ENCODE measurements at places on chromosomes 7 and 10.
A peak's percentile ranks its signal among the peaks of the same experiment; 100 is the strongest.

DNA sequence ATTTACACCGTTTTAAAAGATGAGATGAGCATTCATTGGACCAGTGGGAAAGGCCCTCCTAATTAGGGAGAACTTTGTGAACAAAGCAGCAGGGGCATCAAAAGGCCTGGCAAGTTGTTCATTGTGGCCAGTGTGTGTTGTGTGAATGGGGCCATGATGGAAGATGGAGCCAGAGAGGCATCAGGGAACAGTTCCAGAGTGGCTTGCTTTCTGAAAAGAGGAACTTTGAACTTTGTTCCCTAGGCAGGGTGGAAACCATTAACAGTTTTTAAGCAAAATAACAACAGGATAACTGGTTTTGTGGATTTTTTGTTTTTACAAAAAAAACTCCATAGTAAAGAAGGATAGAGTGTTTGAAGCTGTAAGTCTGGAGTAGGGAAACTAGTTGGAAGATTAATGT is 12.5 kb downstream of the SUV39H2 start:
- no peak for DNase-seq

- peak; percentile 39 for DNase-seq
Observed at GRCh38 chr10:99548041-99548530, 15.3 kb downstream of the NKX2-3 start.

DNA sequence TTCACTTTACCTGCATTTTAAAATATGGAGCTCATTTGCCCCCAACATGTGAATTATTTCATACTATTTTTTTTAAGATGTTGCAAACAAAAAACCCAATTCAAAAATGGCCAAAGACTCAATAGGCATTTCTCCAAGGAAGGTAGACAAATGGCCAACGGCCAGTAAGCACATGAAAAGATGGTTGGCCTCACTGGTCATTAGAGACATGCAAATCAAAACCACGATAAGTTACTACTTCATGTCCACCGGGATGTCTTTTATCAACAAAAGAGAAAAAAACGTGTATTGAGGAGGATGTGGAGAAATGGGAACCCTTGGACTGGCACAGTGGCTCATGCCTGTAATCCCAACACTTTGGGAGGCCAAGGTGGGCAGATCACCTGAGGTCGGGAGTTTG is 3.4 kb upstream of the CTBP2 start:
- DNase-seq = no peak

DNA sequence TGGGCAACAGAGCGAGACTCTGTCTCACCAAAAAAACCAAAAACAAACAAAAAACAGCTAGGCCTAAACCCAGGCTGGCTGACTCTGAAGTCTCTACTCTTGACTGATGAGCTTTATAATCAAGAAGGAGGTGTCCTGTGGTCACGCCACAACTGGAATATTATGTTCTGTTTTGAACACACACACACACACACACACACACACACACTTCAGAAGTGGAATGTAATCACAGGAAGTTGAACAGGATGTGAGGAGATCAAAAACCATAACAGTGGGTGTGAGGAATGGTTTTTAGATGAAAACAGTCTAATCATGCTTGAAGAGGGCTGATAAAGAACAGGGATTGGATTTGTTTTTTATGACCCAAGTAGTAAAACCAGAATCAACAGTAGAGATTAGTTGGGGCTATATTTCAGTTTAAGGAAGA is 51.1 kb upstream of the IL6 start:
- DNase-seq = no peak

- no peak for DNase-seq
Observed at GRCh38 chr7:106927536-106927935, 62.5 kb downstream of the PIK3CG start.

DNA sequence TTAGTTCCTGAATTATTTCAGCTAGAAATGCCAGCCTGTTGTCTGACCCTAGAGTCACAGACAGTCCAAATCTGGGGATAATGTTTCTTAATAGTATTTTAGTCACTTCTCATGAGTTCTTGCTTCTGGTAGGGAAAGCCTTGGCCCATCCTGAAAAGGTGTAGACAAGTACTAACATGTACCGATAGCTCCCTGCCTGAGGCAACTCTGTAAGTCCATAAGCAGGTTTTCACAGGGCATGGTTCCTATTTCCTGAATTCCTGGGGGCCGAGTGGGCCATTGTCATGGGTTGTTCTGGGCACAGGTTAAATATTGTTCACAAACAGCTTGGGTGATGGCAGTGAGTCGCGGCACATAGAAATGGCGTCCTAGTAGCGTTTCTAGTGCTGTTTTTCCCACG is 3.1 kb upstream of the ZNF117 start:
- no peak for DNase-seq

DNA sequence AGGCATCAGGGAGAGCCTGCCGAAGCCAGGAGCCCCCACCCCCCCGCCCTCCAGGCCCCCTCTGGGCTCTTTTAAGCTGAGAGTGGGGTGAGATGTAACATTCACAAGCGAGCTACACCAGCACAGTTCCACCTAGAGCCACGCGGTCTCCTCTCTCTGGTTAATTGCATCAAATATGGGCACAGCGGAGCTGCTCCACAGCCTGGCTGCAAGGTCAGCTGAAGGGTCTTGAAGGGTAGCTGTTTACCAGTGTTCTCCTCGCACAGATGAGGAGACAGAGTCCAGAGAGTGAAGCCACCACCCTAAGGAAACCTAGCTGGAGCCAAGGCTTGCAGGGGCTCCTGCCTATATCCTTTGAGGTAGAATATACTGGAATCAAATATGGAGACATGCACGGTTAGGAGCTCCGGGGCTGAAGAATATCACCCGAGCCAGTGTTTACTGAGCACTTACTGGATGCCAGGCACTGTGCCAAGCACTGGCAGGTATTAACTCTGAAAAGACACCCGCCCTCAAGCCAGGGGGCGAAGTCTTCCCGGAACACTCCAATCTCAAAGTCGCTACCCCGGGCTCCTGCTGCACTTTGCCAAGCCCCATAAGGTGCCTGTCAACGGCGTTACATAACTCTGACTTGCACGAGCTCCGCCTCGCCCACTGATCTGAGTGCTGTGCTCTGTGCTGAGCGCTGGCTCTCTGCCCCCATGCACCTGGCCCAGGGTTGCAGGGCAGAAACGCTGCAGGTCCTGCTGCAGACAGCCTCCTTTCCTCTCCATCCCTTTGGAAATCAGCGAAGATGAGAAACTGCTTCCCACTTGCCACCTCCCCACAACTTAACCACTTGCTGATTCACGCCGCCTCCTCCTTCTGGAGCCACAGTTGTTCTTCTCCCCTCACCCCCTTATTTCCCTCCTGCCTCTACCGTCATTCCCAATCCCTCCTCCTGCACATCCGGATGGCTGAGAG is 5.4 kb downstream of the CHST15 start:
- DNase-seq = no peak

GRCh38 chr7:156515911-156516790 is 124.4 kb upstream of the RNF32 start:
- DNase-seq = no peak

GRCh38 chr10:129059977-129060376 is 407.1 kb upstream of the MGMT start:
- no peak for DNase-seq
